Liver (tissue), 10 donors: ENCODE measurements at places on chromosomes 2 and 18. TPM values are rescaled to one million over a fixed set of nuclear protein-coding genes. Genes with fewer than 3 reads are reported as not detected.

The EFHD1 gene
- total RNA-seq, result 3.3 TPM

The MRPL19 gene
- total RNA-seq, result 34.8 TPM

DNA sequence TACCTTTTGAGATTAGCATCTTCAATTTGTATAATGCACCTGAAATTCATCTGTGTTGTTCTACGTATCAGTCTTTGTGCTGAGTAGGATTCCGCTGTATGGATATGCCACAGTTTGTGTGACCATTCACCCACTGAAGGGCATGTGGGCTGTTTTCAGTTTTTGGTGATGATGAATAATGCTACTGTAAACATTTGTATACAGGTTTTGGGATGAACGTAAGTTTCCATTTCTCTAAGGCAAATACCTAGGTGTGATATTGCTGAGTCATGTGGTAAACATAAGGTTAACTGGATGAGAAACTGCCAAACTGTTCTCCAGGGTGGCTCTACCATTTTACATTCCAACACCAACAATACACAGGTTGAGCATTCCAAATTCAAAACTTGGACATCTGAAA lies 35.1 kb downstream of the CABYR start:
- H3K36me3 ChIP-seq, result no peaks in the 10 kb centered on the region
- no peak overlapping the region for H3K4me3 ChIP-seq
- no peak for DNase-seq
- no peaks in the 10 kb centered on the region for H3K27me3 ChIP-seq

DNA sequence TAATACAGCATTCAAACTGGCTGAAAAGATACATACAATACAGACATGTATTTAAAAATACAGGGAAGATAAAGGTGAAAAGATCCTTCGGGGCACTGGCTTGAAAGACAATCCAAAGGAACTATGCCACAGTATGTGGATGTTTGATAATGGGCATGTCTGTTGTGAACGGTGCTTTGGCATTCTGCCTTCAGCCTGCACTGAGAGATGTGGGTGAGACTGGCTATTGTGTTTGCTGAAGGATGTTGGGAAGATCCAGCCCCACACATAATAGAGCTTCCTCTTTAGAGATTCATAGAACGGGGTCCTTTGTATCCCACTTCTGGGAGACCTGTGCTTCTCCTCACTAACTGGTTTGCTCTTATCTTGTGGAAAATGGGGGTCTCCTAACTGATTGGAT lies 65.1 kb upstream of the CXCR4 start:
- H3K36me3 ChIP-seq, result no peaks in the 10 kb centered on the region
- DNase-seq, result no peak
- H3K27me3 ChIP-seq, result no peaks in the 10 kb centered on the region
- H3K4me1 ChIP-seq, result no peaks in the 10 kb centered on the region
- no peak overlapping the region for H3K27ac ChIP-seq

GRCh38 chr2:120384486-120385354 lies 38.8 kb downstream of the INHBB start:
- H3K36me3 ChIP-seq, result no peaks in the 10 kb centered on the region
- peak; percentile 56 for DNase-seq
- H3K4me3 ChIP-seq, result no peak overlapping the region
- no peak overlapping the region for H3K27ac ChIP-seq
- no peaks in the 10 kb centered on the region for H3K27me3 ChIP-seq

DNA sequence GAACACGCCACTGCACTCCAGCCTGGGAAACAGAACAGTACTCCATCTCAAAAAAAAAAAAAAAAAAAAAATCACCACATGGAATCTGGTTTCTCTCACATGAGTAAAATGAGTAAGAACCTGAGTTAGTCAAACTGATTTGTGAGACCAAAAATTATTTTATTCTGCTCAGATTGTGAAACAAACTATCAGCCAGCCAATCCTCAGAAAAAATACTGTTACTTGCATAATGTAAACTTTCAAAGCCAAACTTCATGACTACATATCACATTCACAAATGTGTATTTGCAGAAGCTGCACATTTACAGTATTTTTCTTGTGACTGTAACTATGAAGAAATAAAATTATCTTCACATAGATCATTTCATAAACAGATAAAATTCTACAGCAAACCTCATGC lies 23.2 kb downstream of the SUMO1 start:
- no peaks in the 10 kb centered on the region for H3K27me3 ChIP-seq
- no peak for DNase-seq
- H3K4me1 ChIP-seq, result no peaks in the 10 kb centered on the region
- H3K4me3 ChIP-seq, result no peak overlapping the region

GRCh38 chr2:48112911-48113680 lies 206.8 kb upstream of the FBXO11 start:
- no peak for DNase-seq
- H3K36me3 ChIP-seq, result no peaks in the 10 kb centered on the region
- H3K27me3 ChIP-seq, result no peaks in the 10 kb centered on the region
- H3K4me3 ChIP-seq, result no peak overlapping the region
- peaks cover 2% of the 10 kb centered on the region for H3K4me1 ChIP-seq
- peak overlapping the region; percentile 16 for H3K27ac ChIP-seq

DNA sequence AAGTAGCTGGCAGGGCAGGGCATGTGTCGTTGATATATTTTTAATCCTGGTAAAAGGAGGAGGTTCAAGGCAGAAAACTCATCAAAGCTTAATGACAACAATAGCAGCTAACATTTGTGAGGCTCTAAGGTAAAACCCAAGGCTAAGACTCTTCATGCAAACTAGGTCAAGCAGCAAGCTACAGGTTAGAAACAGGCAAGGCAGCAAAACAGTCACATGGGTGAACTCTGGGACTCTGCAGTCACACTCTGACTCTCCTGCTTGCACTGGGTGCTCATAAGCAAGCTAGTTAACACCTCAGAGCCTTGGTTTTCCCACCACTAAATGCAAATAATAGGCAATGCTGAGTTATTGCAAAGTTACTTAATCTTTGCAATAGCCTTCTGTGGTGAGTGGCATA lies 7.9 kb downstream of the IL1RN start:
- no peak overlapping the region for H3K4me3 ChIP-seq
- peaks cover 8% of the 10 kb centered on the region for H3K4me1 ChIP-seq
- no peaks in the 10 kb centered on the region for H3K27me3 ChIP-seq
- DNase-seq, result no peak

DNA sequence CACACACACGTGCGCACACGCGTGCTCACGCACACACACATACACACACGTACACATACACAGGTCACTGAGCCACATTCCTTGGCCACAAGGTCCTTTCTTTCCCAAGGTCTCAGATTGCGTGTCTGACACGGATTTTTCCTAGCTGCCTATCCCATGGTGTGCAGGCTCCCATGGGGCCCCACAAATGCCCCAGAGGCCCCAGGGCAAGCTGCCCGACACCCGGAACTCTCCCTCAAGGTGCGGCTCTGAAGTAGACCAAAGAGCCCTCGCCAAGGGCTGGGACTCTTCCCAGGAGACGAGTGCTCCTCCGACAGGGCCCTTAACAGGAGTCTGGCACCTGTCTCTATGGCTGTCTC lies 46.7 kb downstream of the SDC1 start:
- peaks cover 53% of the 10 kb centered on the region for H3K4me1 ChIP-seq
- no peaks in the 10 kb centered on the region for H3K27me3 ChIP-seq
- no peak overlapping the region for H3K4me3 ChIP-seq
- no peak for DNase-seq
- no peaks in the 10 kb centered on the region for H3K36me3 ChIP-seq

DNA sequence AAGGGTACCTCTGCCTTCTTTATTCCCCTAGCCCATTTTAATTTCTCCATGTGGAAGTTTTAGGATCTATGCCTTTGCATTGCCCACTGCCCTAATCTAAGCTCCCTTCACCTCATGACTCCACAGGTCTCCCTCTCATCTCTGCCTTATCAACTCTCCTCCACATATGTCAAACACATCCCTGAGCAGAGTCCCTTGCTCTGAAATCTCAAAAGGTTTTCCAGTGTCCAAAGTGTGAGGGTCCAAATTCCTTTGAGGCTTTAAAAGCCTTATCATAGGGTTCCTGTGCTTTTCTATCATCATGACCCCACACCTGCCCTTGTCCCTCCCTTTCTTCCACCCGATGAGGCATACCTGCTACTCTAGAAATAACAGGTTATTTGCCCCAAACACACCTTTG lies 38.6 kb downstream of the SLC4A1AP start:
- no peaks in the 10 kb centered on the region for H3K36me3 ChIP-seq
- no peak overlapping the region for H3K27ac ChIP-seq
- H3K27me3 ChIP-seq, result no peaks in the 10 kb centered on the region
- H3K4me1 ChIP-seq, result peaks cover 4% of the 10 kb centered on the region

- no peaks in the 10 kb centered on the region for H3K36me3 ChIP-seq
- H3K27ac ChIP-seq, result no peak overlapping the region
- no peak for DNase-seq
These were observed 615 bp downstream of the AKAIN1 start for GRCh38 chr18:5196253-5197031.

- no peak for DNase-seq
- peaks cover 4% of the 10 kb centered on the region for H3K4me1 ChIP-seq
- no peaks in the 10 kb centered on the region for H3K36me3 ChIP-seq
- peak overlapping the region; percentile 36 for H3K27ac ChIP-seq
- H3K4me3 ChIP-seq, result peak overlapping the region; percentile 67
These were observed 158.7 kb upstream of the NCKAP5 start for GRCh38 chr2:133726973-133727372.

GRCh38 chr2:219126555-219126954 lies 34.1 kb downstream of the NHEJ1 start:
- no peak for DNase-seq
- no peak overlapping the region for H3K4me3 ChIP-seq
- H3K27ac ChIP-seq, result peak overlapping the region; percentile 81
- no peaks in the 10 kb centered on the region for H3K36me3 ChIP-seq

- H3K4me3 ChIP-seq, result no peak overlapping the region
- no peak overlapping the region for H3K27ac ChIP-seq
- H3K4me1 ChIP-seq, result no peaks in the 10 kb centered on the region
- H3K27me3 ChIP-seq, result no peaks in the 10 kb centered on the region
- H3K36me3 ChIP-seq, result no peaks in the 10 kb centered on the region
These were observed 331.9 kb downstream of the PDE11A start for GRCh38 chr2:177740700-177741099.
